Stimulated activated CD4-positive, alpha-beta T cell treated with anti-CD3 and anti-CD28 coated beads, Interleukin-15, amount 100 ng/mL, for 1 hour (primary cell): ENCODE measurements at places on chromosomes 7 and 10.

DNA sequence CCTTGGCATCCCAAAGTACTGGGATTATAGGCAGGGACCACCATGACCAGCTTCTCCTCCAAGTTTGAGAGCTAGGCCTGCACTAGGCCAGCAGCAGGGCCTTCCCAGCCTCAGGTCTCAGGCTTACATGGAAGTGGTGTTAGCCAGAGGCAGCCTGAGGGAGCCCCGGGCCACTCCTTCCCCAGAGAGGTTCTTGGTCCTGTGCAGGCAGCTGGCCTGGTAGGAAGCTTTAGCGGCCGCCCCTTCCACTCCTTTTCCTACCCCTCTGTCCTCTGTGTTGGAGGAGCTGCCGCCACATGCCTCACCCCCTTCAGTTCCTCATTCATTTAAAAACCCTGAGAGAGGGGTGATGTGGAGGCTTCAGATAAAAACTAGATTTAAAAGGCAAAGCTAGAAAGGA, 40.3 kb downstream of the TSPAN15 start:
- DNase-seq: no peak

- no peak for DNase-seq
Measured at GRCh38 chr10:94571081-94571480, 25.5 kb downstream of the HELLS start.

- DNase-seq: no peak
Measured at GRCh38 chr10:47030191-47030703, 119.0 kb downstream of the PTPN20 start.

GRCh38 chr7:102093599-102094315, 192.9 kb upstream of the SH2B2 start:
- DNase-seq: no peak

- DNase-seq: no peak
Measured at GRCh38 chr10:92003258-92003657, 79.7 kb downstream of the BTAF1 start.

GRCh38 chr10:101495324-101495925, 92.6 kb downstream of the POLL start:
- no peak for DNase-seq

DNA sequence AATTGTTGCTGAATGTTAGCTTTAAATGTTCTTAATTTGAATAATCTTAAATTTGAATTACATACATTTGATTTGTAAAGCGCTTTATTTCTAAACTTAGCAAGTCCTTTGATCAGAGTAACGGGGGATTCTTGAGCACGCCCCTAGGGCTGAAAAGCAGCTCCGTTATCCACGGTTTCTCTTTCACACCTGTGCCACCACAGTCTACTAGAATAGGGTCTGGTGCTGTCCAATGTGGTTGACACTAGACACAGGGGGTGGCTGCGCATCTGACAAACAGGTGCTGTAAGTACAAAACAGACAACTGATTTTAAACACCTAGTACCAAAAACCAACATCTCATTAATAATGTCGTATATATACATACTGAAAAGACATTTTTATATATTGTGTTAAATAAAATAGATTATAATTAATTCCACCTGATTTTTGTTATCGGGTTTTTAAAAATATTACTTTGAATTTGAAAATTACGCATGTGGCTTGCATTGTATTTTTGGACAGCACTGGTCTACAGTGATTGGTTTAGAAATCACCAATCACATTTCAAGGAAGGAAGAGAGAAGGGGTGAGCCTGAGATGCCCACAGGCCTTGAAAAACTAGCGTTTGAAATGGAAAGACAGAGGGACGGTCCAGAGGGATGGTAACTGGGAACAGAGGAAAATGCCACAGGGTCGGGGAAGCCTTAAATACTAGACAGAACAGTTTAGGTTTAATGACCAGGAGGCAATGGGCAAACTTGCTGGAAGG, 7.3 kb downstream of the SEPHS1 start:
- no peak for DNase-seq

GRCh38 chr7:50330696-50331095, 26.2 kb downstream of the IKZF1 start:
- no peak for DNase-seq

DNA sequence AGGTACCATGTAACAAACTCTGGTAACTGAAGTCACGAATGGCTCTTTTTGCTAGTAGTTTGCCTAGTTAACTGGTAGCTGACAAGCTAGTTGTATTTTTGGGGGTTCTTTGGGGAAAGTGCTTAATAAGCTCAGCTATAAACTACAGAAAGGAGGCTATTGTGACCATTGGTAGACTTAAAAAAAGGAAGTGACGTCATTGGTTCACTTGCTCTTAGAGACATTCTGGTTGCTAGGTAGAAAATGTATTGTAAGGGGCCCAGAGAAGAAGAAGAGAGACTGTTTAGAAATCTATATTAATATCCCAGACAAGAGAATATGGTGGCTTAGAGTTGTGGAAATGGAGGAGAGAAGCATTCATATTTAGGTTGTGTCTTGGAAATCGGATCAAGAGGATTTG, 103.0 kb downstream of the NXPH1 start:
- DNase-seq: no peak

DNA sequence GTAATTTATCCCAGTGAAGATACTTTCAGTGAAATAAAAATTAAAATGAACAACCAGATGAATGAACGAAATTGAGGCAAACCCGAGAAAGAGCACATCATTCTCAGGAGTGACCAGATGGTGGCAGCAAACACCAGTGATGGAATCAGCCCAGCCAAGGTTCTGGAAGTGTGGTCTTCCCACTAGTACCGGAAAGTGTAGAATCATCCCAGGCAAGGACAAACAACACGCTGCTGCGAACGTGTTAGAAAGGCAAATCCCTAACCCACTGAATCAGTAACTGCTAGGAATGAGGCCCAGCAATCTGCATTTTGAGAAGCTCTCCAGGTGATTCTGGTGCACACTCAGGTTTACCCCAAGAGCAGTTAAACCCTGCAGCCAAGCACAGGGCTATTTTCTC, 15.5 kb upstream of the SLC18A3 start:
- no peak for DNase-seq

- no peak for DNase-seq
Measured at GRCh38 chr7:140533394-140533872, 54.1 kb upstream of the MKRN1 start.
